HL-60 (cell line): ENCODE measurements at places on chromosomes 4 and X.

GRCh38 chr4:152539556-152540292 is 3.8 kb upstream of the FBXW7 start:
- no peak for DNase-seq

GRCh38 chr4:171857302-171858012 is 44.3 kb downstream of the GALNTL6 start:
- no peak for DNase-seq

GRCh38 chr4:110610940-110611831 is 11.7 kb downstream of the PITX2 start:
- no peak for DNase-seq

DNA sequence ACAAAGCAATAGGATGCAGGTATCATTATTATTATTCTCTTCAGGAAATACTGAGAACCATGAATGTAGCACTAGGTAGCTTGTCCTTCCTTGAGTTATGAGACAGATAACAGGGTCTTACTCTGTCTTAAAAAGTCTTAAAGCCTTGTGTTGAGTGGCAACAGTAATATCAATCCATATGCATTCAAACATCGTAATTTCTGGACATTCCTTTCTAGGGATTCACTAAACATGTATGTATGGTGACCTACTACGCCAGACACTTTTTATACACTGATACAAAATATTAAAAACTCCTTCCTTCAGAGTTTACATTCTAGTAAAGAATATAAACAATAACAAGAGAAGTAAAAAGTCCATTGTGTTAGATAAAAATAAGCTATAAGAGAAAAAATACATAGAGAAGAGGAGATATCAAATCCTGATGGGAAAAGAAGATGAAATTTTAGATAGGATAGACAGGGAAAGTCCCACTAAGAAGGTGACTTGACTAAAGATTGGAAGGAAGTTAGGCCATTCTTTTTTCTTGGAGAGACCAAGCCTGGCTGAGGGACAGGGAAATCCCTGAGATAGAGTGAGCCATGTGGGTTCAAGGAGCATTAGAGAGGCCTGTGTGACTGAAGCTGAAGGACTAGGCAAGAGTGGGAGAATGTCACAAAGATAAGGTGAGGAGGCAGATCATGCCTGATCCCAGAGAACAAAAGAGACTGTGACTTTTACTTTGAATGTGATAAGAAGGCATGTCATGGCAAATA is 5.0 kb upstream of the DDX60L start:
- DNase-seq = no peak

GRCh38 chrX:101407167-101407747 is 468 bp downstream of the GLA start:
- no peak for DNase-seq
